ENCODE measurements at places on chromosomes 11 and 22.
A peak's percentile ranks its signal among the peaks of the same experiment; 100 is the strongest.

- DNase-seq, result no peak
Measured at GRCh38 chr11:70315716-70316115, 45.2 kb downstream of the PPFIA1 start.

- no peak for DNase-seq
Measured at GRCh38 chr22:17370026-17370765, 936 bp downstream of the CECR2 start.

GRCh38 chr11:36053281-36053680 is 109.4 kb downstream of the LDLRAD3 start:
- no peak for DNase-seq

- DNase-seq, result no peak
Measured at GRCh38 chr11:68855205-68855981, 13.7 kb upstream of the CPT1A start.

- no peak for DNase-seq
Measured at GRCh38 chr11:6655790-6656583, at the start of gene DCHS1. TSS of gene DCHS1 (minus strand) at chr11:6655809. CDS start at chr11:6641613, 14,196 bp downstream.

DNA sequence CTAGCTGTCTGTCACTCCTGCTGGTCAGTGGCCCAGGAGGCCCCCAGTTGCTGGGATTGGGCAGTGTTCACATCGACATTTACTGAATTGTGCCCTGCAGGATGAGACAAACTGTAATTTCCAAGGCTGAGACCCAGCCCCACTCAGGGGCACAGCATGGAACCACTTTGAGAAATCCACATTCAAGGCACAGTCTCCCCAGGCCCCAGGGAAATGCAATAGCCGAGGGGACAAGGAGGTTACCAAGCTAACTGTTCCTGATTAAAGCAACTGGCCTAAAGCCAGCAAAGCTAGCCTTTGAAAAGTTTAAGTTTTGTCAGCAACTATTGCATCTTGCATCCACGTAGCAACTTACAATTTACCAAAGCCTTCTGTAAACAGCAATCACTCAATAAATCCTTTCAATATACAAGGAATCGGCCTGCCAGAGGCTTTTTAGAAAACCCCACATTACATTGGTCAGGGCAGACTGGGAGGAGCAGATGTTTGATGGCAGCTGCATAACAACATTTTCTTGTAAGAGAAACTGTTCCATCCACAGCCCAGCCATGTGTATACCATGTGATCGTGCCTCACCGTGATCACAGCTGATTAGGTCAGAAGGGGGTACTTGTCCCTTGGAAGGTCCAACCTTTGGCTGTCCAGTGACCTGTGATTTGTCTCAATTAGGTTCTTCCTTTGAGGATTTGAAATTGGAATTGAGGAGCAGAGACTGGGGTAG is 103.9 kb downstream of the TENM4 start:
- DNase-seq, result no peak

GRCh38 chr11:3367221-3367620 is 11.7 kb downstream of the ZNF195 start:
- DNase-seq, result no peak

GRCh38 chr11:116062490-116063171 is 558.4 kb upstream of the CADM1 start:
- DNase-seq, result no peak

- DNase-seq, result no peak
Measured at GRCh38 chr11:17161515-17161914, 46.3 kb downstream of the PIK3C2A start.

- no peak for DNase-seq
Measured at GRCh38 chr11:132185726-132186592, 815.5 kb downstream of the NTM start.

- no peak for DNase-seq
Measured at GRCh38 chr22:29386708-29387107, 1.7 kb downstream of the AP1B1 start.

DNA sequence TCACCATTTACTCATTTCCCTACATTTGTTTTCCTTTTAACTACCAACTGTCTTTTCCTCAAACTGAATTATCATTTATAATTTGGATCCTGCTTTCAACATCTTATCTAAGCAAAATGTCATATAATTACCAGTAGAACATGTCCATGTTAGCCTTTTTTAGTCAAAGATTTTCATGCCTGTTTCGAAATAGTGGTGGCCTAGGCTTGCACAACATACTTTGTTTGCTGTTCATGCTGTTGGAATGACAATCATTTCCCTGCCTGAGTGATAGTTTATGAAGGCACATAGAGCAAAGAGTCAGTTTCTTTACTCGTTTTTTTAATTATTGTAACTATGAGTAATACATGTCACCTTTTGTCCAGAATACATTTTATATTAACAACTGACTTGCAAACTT is 144.3 kb upstream of the ANO3 start:
- DNase-seq, result no peak

- DNase-seq, result no peak
Measured at GRCh38 chr22:29782061-29782845, 15.1 kb downstream of the UQCR10 start.

- no peak for DNase-seq
Measured at GRCh38 chr11:66887526-66887925, 30.7 kb downstream of the LRFN4 start.

GRCh38 chr11:109196016-109196415 is 226.0 kb upstream of the C11orf87 start:
- DNase-seq, result no peak

- no peak for DNase-seq
Measured at GRCh38 chr11:43930868-43931716, 11.3 kb upstream of the C11orf96 start.

DNA sequence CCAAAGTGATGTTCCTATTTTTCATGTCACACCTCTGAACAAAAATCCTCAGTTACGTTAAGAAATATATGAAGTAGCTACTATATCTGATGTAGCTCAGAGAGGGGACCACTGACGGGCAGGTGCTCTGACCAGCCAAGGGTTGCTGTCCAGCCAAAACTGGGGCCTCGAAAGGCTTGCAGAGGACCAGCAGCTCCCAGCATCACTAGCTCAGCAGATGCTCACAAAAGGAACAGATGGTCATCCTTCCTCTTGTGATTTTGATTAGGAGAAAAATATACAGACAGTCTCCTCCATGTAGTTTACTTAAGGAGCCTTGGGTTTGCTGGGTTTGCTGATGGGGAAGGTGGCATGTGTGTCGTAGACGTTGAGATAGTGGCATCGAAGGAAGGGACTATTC is 374.6 kb upstream of the B3GAT1 start:
- DNase-seq, result no peak

- no peak for DNase-seq
Measured at GRCh38 chr22:23302171-23303002, 122.1 kb downstream of the BCR start.

DNA sequence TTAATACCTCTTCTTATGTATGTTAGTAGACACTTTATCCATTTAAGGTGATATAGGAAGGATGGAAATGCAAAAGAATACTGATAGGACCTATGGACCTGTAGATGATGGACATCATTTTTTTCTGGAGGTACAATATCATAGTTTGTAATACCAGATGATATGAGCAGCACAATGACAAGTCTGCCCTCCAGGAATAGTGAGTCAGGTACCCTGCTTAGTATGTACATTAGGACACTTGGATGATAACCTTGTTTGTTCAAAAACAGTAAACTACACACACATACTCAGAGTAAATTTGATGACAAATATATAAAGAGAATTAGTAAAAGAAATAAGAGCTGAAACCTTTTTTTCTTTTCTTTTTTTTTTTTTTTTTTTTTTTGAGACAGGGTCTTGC is 58.7 kb upstream of the B3GNT6 start:
- DNase-seq, result no peak

GRCh38 chr22:25085930-25086901 is 113.4 kb upstream of the CRYBB3 start:
- no peak for DNase-seq

GRCh38 chr11:130487924-130488815 is 39.7 kb downstream of the ADAMTS15 start:
- DNase-seq, result no peak

DNA sequence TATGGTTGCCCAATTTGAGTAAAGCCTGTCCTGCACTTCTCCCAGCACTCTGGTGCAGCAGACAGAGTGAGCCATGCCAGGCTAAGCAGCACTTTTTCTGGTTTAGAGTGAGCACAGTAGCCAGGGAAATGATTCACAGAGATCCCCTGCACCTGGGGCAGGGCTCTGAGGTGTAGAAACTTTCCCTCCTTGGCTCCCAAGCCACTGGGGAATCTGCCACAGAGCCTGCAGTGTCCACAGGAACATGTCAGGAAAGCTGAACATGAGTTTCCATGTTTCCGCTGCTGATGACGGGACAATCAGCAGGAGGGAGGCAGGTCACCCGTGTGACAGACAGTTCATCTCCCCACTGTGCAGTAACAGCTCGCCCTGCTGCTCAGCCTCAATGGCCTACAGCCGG is 429.9 kb upstream of the B3GAT1 start:
- no peak for DNase-seq

- DNase-seq, result no peak
Measured at GRCh38 chr11:92728628-92729027, 240.8 kb upstream of the MTNR1B start.

GRCh38 chr22:19085233-19085718 is 36.9 kb downstream of the DGCR2 start:
- no peak for DNase-seq

GRCh38 chr11:128411812-128412211 is 175.5 kb downstream of the ETS1 start:
- no peak for DNase-seq

DNA sequence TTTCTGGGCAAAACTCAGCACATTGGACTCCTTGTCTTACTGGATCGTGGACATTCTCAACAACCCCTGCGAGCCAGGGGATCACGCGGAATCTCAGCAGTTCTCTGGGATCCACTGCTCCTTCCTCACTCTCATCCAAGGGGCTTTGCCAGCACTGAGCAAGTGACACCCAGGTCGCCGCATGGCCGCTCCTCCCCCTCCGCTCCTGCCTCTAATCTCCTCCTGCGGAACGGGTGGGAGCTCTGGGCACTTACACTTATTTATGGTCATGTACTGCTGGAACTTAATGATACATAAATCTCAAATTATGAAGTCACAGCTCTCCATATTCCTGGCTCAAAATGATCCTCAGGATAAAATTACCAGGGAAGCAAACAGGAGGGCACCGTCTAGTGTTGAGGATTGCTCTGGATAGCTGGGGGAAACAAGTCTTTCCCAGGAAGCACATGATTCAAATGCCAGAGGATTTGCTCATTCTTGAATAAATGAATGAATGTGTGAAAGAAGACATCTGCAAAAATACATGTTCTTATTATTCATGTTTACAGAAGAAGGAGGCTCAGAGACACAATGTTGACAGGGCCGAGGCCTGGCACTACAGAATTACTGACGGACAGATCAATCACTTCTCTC is 1077.3 kb downstream of the TBC1D22A start:
- DNase-seq, result no peak

DNA sequence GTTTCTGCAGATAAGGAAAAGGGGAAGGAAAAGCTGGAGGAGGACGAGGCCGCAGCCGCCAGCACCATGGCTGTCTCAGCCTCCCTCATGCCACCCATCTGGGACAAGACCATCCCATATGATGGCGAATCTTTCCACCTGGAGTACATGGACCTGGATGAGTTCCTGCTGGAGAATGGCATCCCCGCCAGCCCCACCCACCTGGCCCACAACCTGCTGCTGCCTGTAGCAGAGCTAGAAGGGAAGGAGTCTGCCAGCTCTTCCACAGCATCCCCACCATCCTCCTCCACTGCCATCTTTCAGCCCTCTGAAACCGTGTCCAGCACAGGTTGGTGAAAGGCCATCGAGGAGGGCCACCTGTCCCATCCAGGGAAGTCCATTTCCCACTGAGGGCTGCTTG is 5.6 kb downstream of the TEF start:
- DNase-seq, result no peak

DNA sequence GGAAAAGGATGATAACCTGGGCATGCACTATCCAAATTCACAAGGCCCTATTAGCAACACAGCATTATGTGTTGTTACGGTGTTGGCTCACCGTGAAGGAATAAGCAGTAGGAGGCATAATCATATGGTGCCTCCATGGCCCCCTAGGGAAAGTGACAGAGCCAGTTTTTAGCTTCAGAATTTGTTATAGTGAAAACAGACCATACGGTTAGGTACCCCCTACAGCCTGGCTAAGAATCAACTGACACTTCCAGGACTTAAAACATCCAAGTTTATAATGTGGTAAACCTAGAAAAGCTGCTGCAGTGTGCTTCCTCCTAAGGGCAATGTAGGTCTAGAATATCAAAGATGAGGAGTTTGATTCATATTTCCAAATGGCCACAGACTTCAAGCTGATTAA is 30.4 kb downstream of the KIF18A start:
- no peak for DNase-seq

GRCh38 chr11:67630943-67631331 is 1.2 kb upstream of the NUDT8 start:
- no peak for DNase-seq

- DNase-seq, result no peak
Measured at GRCh38 chr11:116553482-116553881, 219.3 kb downstream of the BUD13 start.

DNA sequence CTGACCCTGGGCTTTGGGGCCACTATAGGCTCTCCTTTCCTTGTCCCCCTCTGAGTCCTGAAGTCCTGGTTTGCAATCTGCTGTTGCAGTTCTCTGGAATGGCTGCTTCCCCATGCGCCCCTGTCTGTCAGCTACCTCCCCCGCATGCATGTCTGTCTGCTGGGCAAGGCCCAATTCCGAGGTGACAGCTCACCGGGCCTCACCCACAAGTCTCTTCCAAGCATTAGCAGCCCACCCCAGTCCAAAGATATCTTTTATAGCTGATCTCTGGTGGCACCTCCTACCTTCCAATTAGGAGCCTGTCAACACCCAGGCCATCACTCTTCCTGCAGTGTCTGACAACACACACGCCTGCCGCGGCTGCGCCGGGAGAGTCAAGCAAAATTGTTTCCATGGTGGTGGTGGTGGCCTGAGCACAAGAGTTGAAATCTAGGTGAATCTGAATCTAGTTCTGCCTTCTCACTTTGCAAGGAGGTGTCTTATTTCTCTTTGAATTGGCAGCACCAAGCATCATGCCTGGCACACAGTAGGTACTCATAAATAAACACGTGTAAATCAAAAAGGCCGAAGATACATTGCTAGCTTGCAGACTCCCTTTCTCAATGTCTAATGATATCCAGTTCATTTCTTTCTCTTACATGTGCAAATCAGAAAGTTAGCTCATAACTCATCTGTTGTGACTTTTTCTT is 1.2 kb upstream of the LMO2 start:
- no peak for DNase-seq

DNA sequence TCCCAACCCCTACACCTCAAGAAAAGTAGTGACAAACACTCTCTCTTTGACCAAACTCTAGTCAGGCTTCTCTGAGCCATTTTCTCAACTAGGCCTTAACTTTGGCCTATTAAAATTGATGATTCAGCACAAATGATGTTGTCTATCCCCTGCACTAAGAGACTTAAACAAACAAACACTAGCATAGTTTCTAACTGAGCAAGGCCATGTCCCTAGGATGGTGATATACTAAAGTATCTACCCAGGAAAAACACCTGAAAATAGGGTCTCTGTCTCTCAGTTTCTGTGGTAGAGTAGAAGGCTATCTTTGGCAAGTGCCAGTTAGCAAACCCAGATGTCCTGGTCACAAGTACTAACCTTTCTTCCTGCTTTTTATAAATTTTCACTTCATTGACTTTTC is 219.7 kb upstream of the ANO3 start:
- DNase-seq, result no peak

GRCh38 chr11:58945663-58946062 is 6.4 kb downstream of the GLYATL1 start:
- DNase-seq, result no peak

GRCh38 chr22:17997456-17997855 is 26.9 kb downstream of the MICAL3 start:
- DNase-seq, result no peak

GRCh38 chr22:23849009-23850006 is 8.4 kb upstream of the SLC2A11 start:
- DNase-seq, result peak; percentile 78

All from central memory CD4-positive, alpha-beta T cell (primary cell).